ENCODE measurements at places on chromosomes 5 and 9.

- no peak for DNase-seq
Measured at GRCh38 chr9:92385001-92385400, 19.4 kb downstream of the OGN start.

DNA sequence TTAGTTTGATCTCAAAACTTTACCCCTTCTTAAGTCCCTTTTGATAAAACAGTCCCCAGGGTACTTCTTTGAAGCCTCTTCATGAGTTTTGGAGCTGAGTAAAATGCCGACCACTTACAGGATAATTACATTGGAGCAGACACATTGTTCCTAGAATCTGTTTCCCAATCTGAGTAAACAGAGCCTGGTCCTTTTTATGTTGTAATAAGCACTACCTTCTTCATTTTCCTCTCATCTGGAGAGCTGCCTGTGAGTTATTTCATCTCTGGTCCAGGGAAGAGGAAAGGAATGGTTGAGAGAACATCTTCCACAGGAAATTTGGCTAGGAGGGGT, 26.3 kb upstream of the GALNT10 start:
- DNase-seq, result no peak

DNA sequence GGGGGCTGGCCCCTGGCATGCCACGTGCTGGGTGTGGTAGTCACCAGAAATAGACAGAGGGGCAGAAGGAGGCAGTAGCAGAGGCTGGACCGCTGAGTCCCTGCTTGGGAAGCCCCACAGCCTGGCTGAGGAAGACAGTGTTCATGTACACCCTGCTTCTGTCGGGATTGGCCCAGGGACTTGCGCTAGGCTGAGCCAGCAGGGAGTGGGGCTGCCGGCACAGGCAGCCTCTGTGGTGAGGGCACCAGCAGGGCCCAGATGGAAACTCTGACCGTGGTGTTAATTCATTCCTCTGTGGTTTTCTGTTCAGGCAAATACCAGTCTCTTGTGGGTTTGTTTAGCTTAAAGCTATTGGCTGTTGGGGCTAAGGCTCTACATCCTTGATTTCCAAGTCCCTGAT, 108.6 kb upstream of the RAD23B start:
- DNase-seq, result no peak

DNA sequence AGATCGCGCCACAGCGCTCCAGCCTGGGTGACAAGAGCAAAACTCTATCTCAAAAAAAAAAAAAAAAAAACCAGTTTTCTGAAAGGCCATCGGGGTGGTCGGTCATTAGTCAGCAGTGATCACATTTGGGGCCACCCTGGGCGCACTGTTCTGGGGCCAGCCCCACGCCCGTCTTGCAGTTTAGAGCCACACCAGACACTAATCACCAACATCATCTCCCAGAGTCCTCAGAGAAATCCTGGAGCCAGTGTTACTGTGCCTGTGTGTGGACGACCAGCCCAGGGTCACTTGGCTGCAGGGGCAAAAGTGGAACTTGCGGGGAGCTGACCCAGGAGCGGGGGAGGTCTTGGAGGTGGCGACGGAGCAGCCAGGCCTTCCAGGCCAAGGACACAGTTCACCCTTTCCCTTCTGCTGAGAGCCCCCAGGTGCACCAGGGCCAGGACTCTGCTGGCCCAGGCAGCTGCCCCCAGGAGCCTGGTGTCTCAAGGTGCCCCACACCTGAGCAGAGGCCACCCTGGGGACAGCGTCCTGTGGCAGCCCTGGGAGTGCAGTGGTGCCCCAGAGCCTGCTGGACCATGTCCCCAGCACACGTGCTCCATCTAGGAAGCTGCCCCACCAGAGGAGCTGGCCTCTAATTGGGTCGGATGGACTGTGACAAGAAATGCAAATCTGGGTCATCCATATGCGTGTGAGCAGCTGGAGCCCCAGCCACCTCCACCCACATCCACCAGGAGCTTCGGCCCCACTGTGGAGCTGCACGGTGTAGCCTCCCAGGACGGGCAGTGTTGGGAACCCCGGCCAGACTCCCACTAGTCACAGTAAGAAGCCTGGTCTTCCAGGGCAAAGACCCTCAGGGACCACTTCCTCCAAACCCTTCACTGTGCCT, 51.1 kb downstream of the NEK6 start:
- no peak for DNase-seq

DNA sequence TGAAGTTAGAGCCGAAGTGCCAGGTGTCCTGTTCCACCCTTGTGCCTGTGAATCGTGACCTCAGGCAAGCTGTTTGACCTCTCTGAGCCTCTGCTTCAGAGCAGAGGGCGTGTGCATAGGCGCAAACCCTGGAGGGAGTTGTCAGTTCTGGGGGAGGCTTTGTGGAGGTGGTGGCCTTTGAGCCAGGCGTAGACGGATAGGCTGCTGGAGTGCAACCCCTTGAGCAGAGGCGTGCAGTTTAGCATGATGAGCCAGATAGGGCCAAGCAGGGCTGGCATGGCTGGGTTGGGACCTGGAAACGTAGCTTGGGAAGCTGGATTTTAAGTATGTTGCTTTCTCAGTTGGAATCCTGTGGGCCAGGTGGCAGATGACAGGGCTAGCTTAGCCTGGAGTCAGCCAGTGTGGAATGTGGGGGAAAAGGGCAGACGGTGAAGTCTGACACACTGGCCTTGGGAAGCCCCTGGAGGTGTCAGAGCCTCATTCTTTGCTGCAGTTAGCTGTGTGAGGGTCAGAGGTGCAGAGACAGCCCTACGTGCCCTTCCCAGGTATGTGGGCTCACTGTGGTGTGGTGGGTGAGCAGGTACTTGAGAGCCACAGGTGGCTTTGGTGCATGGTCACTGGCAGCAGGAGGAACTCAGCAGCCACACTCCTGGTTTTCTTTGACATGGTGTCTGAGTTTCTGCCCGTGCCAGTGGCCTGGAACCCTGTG, 93.4 kb downstream of the DAB2IP start:
- no peak for DNase-seq

DNA sequence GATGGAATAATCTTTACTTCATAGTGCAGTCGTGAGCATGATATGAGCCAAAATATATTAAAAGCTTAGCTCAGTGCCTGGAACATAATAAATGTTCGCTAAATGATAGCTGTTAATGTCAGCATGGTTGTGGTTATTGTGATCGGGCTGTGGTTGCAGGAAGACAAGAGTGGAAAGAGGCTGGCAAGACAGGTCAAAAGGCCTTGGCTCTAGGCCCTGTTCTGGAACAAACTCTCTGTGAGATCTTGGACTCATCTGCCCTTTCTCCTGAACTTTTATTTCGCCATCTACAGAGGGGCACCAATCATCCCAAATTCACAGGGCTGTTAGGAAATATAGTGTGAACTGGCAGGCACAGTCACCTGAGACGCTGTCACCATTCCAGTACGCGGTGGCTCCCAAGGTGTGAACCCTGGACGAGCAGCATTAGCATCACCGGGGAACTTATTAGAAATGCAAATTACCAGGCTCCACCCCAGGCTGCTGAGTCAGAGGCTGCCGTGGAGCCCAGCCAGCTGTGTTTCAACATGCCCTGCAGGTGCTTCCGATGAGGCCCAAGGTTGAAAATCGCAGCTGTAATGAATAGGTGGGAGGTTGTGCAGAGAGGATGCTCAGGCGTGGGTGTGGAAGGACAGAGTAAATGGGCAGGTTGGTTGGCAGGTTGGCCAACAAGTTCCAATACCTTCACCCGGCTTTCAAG, 50.2 kb upstream of the SAP30L start:
- no peak for DNase-seq

GRCh38 chr9:11016081-11016480, 403.3 kb upstream of the PTPRD start:
- DNase-seq, result no peak

All from amniotic stem cell (primary cell).